ENCODE measurements at places on chromosomes 6 and 20.

- DNase-seq: no peak
Observed at GRCh38 chr6:82017288-82017687, 230.3 kb downstream of the IBTK start.

DNA sequence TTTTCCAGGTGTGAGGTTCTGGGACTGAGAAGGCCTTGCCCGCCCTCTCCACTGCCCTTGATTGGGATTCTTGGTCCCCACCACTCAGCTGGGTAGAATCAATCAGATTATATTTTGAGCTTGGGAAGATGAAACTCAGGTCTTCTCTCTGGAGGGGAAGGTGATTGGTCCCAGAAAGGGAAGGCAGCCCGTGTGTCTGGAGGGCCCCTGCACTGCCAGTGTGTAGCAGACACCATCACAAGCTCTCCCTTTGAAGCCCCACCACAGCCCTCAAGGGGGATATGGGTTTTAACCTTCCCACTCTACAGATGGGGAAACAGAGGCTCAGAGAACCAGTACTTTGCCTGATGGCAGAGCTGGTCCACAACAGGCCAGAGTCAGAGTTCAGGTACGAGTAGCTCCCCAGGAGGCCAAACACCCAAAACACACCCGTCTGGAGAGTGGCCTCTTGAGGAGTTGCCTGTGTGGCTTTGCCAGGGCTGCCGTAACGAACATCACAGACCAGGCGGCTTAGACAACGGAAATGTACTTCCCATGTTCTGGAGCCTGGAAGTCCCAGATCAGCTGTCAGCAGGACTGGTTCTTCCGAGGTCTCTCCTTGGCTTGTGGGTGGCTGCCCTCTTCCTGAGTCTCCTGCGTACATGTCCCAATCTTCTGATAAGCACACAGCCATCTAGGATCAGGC, 205.6 kb downstream of the SYNDIG1 start:
- no peak for DNase-seq

DNA sequence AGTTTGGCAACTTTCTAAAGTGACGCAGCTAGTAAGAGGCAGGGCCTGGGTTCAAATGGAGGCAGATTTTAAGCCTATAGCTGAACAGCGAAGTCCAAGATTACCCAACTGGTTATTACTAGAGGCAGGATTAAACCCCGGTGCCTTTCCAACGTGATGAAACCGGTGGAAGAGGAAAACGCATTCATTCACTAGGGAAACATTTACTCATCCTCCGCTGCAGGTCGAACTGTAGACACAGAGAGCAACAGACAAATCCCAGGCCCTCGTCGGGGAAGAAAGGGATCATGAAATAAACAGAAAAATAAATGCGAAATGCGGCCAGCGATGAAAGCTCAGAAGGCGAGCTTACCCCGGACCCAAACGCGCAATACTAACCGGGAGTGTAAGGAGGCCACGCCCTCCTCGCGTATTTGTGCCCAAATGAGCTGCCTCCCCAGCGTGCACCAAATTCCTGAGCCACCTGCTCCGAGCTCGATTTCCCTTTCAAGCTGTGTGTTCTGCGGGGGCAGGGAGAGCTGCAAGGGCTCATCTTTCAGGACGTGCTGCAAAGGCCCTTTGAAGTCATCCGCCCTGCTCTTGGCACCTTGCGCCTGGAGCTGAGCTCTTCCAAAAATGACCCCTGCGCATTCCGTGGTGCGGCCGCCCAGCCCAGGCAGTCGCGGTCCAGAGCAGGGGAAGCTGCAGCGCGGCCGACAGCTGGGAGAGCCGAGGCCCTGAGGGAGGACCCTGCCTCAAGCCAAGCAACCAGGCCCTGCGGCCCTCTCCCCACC, 46.9 kb downstream of the PDYN start:
- DNase-seq: no peak

GRCh38 chr20:38187517-38187916, 22.4 kb upstream of the TGM2 start:
- DNase-seq: no peak

DNA sequence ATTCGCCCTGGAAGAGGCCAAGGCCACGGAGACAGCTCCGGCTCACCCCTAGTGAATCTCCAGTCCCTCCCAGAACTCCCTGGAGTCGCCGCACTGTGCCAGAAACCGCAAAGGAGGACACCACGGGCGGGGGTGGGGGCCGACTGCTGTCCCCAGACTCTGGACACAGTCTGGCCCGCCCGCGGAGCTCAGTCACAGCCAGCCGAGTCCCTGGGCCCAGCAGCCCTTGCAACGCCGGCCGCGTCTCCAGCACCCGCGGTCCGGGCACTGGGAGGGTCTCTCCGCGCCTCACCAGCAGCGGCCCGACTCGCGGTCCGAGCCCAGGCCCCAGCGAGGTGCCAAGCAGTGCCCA, 518 bp downstream of the PEX6 start:
- DNase-seq: no peak

GRCh38 chr6:47059216-47059885, 17.2 kb upstream of the ADGRF1 start:
- no peak for DNase-seq

DNA sequence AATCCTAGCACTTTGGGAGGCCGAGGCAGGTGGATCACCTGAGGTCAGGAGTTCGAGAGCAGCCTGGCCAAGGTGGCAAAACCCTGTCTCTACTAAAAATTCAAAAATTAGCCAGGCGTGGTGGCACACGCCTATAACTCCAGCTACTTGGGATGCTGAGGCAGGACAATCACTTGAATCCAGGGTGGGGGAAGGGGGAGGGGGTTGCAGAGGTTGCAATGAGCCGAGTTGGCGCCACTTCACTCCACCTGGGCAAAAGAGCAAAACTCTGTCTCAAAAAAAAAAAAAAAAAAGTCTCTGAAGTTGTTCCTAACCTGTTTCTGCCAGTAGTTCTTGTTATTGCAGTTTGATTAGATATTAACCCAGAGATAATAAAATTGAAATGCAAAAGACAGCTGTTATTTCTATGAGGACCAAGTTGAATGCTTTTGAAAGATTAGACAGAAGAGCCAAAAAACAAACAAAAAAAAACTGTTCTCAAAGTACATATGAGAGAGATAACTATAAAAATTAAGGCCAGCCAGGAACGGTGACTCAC, 22.6 kb downstream of the PIGU start:
- DNase-seq: no peak

DNA sequence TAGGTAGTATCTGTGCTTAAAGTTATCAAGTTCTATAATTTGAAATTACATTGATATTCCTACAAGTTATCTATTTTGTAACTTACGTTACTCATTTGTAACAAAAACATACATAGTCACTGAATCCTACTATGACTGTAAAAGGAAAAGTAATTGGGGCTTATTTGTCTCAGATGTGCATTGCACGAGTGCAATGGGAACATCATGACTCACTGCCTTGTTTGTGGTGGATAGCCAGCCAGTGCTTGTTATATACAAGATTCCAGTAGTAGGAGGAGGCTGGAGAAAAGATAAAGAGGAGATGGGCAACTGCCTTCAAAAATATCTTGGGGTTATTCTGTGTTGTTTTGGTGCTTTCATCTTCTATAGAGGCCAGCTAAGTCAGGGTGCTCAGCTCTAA, 164.1 kb downstream of the RNF144B start:
- DNase-seq: no peak

GRCh38 chr20:31922181-31922580, 29.7 kb downstream of the PDRG1 start:
- no peak for DNase-seq

DNA sequence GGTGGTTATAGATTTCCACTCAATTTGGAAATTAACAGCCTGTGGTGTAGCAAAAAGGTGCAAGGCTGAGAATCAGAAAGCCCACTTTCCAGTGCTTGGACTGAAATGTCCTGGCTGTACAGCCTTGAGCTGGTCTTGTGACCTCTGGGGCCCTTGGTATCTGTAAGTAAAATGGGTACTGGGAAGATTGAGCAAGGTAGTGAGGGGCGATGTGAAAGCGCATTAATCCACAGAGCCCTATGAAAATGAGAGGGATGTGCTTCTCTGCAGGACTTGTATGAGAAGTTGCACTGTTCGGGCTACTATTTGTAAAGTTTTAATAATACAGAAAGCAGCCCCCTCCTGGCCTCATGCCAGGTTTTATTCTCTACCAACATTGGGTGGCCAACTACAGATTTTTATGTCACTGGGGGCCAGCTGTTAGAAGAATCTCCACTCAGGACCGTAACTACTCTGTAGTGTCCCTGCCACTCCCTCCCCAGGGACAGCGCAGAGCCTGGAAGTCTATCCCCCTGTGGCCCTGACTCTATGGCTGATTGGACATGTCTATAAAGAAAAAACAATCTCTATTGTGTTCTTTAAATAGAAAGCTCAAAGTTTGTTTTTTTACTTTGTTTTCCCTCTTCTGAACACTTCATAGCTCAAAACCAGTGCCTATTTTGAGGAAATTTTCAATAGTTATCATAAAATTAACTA, 254.7 kb upstream of the TAB2 start:
- no peak for DNase-seq

GRCh38 chr20:36097337-36098151, 57.0 kb upstream of the EPB41L1 start:
- no peak for DNase-seq

DNA sequence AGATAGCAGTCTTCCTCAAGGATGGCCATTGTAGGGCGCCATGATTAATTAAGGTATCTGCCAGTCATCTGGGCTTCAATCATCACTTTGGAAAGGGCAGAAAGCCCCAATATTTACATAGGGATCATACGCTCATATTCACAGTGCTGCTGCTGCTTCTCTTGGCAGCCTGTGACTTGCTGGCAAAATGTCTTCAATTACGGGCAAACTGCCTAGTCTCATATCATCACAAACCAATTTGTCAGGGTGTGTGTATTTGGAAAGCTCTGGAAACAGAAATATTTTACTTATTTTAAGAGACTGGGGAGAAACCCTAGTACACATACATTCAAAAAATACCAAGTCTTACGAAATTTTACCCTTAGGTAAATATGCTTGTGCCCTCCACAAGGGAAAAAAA, 77.6 kb downstream of the SAMD5 start:
- DNase-seq: no peak

GRCh38 chr20:43969028-43969447, 54.4 kb downstream of the TOX2 start:
- no peak for DNase-seq

- no peak for DNase-seq
Observed at GRCh38 chr6:108323710-108324466, 29.0 kb downstream of the AFG1L start.

- no peak for DNase-seq
Observed at GRCh38 chr6:122730775-122731386, 48.6 kb upstream of the FABP7 start.

GRCh38 chr6:121479486-121480098, 44.1 kb downstream of the GJA1 start:
- DNase-seq: no peak

GRCh38 chr6:105179244-105180065, at the start of gene POPDC3:
Gene POPDC3, minus strand, starts transcription at chr6:105180014. Its CDS starts 18,105 bp downstream, at chr6:105161909.
- DNase-seq: no peak

DNA sequence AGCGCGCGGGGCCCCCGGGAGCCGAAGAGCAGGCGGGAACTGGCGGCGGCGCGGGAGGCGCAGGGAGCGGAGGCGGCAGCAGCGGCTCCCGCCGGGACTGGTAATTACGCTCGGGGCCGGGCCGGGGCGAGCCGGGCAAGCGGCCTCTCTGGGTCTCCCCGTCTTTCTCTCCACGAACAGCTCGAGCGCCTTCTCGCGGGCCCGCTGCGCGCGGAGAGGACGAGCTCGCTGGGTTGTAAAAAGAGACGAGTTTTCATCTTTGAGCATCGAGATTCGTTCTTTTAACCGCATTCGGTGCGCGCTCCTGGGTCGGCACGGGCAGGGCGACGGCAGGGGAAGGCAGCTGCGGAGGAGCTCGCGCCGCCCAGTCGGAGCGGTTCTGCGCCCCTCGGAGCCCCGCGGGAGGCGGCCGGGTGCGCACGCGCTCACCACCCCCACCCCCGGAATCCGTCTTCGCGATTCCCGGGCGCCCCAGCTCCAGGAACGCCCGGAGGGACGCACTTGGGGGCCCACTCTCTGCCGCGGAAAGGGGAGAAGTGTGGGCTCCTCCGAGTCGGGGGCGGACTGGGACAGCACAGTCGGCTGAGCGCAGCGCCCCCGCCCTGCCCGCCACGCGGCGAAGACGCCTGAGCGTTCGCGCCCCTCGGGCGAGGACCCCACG, 38.0 kb downstream of the YTHDF1 start:
- no peak for DNase-seq

GRCh38 chr6:102774326-102774725, 1380.8 kb downstream of the GRIK2 start:
- no peak for DNase-seq

GRCh38 chr6:114785235-114786127, 442.7 kb upstream of the HS3ST5 start:
- DNase-seq: no peak

Data from activated gamma-delta T cell treated with Interleukin-2 at 50 U/mL for 16 hours (primary cell).